ENCODE measurements at places on chromosomes 1 and 21.

DNA sequence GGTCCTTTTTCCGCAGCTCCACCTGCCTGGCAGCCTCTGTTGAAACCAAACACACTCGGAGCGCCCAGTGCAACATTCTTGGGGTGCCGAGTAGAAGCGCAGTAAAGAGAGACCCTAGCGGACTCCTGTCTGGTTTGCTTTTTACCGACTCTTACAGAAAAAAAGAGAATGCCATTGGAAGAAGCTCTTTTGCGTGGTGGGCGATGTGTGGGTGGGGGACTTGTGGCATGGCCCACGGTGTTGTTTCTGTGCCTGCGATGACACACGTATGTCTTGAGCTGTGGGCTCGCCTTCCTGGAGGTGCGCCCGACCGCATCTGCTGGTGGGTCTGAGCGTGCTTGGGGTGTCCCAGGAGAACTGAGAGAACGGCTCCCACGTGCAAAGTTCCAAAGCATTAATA lies 7.3 kb upstream of the BARHL2 start:
- DNase-seq = no peak

GRCh38 chr1:33007190-33008050 lies 29.3 kb downstream of the AK2 start:
- no peak for DNase-seq

DNA sequence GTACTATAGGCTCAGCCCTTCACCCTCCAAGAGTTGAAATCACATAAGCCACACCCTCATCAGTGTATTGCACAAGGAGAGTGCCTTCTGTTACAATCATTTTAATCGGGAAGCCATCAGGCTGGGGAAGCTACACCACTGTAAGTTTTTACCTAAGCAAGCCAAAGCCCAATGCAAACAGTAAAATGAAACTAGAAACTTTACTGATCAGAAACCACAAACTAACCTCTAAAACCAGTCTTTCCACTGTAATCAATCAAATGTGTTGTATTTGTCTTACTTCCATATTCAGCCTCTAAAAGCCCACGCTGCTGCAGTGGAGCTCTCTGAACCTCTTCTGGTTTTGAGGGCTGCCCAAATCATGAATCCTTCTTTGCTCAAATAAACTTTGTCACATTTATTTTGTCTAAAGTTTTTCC lies 26.2 kb downstream of the CAPN8 start:
- DNase-seq = peak; percentile 11

- DNase-seq = no peak
These were observed 374 bp downstream of the MAB21L3 start for GRCh38 chr1:116111524-116112021.

DNA sequence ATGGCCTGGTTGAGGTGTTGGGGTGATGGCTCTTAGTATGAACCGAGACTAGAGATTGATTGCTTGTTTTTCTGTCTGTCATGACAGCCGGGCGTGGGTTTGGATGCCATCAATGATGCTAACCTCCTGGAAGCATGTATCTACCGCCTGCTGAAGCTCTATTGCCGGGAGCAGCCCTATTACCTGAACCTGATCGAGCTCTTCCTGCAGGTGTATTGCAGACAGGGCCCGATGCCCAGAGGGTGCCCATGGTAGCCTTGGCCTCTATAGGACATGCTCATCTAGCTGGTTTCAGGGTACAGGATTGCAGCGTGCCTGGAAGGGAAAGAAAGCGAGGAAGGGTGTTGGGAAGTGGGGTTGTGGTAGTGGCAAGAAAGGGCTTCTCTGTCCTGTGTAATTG lies 2.6 kb upstream of the RUSC1 start:
- no peak for DNase-seq

GRCh38 chr1:154856049-154856448 lies 14.0 kb downstream of the KCNN3 start:
- DNase-seq = no peak

DNA sequence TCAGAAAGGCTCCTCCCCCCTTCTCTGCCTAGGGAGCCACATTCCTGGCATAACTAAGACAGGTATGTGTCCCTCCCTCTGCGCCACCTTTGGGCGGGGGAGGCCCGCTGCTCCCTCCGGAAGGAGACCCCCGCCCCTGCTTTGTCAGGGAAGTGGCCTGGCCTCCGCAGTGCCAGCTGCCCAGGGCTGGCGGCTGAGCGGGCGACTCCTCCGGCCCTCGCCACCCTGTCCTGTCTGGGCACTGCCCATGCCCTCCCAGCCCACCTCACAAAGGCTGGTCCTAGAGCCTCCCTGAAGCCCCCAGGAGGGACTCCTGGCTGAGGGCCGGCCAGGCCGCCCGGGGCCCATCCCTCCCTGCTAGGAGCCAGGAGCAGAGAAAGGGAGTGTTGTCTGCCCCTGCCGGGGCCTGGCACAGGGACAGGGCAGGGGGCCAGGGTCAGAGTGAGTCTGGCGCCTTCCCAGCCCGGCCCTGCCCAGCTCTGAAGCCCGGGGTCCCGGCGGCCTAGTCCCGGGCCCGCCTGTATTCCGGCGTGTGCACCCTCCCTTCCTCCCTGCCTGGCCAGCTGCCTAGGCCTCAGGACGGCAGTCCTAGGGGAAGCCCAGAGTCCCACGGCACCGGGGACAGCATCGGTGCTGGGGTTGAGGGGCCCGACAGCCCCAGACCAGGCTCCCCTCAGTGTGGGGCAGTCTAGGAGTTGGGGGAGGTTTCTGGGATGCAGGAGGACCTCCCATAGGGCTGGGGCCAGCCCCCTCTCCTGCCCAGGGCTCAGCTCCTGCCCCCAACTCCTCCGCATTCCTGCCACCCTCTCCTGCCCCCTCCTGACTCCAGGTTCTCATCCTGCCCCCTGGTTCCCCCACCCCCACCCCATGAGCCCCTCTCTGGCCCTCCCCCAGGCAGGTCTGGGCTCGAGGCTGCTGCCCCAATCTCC lies 5.1 kb downstream of the AGRN start:
- DNase-seq = no peak

- DNase-seq = peak; percentile 97
These were observed 11.4 kb downstream of the UBASH3A start for GRCh38 chr21:42414928-42415769.

- no peak for DNase-seq
These were observed 75.6 kb downstream of the XCL2 start for GRCh38 chr1:168468042-168468809.

GRCh38 chr1:28087614-28088167 lies 719 bp downstream of the EYA3 start:
- DNase-seq = peak; percentile 13

- DNase-seq = no peak
These were observed 99.5 kb upstream of the CSF3R start for GRCh38 chr1:36582066-36582755.

GRCh38 chr1:66402194-66402593 lies 131.8 kb upstream of the SGIP1 start:
- no peak for DNase-seq

- no peak for DNase-seq
These were observed 1.2 kb upstream of the NEGR1 start for GRCh38 chr1:72283307-72284083.

DNA sequence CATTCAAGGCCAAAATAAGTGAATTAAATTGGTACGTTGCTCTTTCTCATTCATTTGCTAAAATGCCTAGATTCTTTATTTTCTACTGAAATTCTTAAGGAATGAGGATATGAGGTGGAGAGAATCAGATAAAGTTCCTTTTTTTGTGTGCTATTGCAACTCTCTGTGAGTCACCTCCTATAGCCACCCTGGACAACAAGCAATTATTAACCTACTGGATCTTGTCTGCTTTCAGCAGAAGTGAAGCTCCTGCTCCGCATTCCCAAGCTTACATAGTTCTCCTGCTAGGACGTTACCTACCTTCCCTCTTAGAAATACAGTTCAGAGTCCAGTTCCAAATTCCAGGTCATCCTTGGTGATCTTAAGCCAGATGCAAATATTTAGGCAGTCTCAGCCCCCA lies 4.8 kb upstream of the KCNJ6 start:
- DNase-seq = no peak

GRCh38 chr1:90850181-90850897 lies 133.2 kb upstream of the BARHL2 start:
- no peak for DNase-seq

- DNase-seq = no peak
These were observed 329.0 kb upstream of the DAB1 start for GRCh38 chr1:57752843-57753242.

DNA sequence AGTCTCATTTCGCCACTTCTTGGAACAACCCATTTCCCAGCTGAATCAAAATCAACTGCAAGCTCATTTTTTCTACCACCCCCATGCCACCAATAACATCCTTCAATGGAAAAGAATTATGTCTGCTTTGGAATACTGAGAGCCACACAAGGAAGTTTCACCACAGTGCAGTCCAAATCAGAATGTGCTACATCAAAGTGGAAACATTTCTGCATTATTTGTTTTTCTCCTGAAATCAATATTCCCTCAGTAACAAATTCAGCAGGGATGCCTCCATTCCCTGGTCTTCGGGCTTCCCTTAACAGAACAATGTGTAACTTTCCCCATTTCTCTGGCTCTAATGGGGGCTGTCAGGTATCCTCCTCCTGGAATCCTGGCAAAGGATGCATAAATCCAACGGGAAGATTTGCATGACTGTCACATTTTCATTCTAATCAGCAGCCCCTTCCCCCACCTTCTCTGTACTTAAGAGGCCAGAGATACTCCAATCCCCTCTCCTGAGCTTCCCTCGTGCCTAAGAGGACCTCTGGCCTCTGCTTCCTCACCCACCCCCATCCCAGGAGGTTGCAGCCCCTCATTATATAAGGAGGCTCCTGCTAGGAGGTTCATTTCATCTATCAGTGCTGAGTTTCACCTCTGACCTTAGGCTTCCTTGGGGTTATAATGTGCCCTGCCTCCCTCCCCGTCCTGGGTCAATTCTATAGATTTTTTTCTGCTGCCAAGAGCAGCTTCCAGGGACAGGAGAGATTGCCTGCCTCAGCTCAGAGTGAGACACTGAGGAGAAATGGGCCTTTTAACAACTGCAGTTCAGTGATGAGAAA lies 201.1 kb downstream of the OMA1 start:
- DNase-seq = no peak

GRCh38 chr1:222656391-222657155 lies 38.7 kb downstream of the MIA3 start:
- DNase-seq = no peak

- DNase-seq = no peak
These were observed 170.8 kb upstream of the SAMSN1 start for GRCh38 chr21:14716761-14717396.

- DNase-seq = peak; percentile 2
These were observed 16.7 kb upstream of the COL6A2 start for GRCh38 chr21:46081022-46081861.

GRCh38 chr1:160040476-160040875 lies 8.7 kb upstream of the PIGM start:
- DNase-seq = no peak

- no peak for DNase-seq
These were observed 364 bp upstream of the BCAR3 start for GRCh38 chr1:93681989-93682412.

GRCh38 chr1:35001743-35002142 lies 16.6 kb upstream of the TMEM35B start:
- DNase-seq = no peak

- DNase-seq = no peak
These were observed 858.7 kb downstream of the USP25 start for GRCh38 chr21:16588433-16588860.

DNA sequence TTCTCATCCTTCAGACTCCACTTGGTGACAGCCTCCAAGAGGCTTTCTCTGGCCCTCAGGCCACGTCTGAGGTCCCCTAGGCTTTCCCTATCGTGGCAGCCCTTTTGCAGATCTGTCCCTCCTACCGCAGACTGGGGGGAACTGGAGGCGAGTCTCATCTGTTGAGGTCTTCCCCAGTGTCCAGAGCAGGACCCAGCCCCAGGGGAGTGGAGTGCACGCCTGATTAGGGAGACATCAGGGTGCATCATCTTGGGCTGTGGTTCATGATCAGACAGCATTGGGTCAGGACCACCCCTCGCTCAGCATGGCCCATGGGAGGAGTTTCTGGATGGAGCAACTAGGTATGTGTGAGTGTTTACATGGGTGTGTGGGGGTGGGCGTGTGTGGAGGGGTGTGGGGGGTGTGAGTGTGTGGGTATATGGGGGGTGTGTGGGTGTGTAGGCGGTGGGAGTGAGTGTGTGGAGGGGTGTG lies 8.5 kb upstream of the MATN1 start:
- no peak for DNase-seq

DNA sequence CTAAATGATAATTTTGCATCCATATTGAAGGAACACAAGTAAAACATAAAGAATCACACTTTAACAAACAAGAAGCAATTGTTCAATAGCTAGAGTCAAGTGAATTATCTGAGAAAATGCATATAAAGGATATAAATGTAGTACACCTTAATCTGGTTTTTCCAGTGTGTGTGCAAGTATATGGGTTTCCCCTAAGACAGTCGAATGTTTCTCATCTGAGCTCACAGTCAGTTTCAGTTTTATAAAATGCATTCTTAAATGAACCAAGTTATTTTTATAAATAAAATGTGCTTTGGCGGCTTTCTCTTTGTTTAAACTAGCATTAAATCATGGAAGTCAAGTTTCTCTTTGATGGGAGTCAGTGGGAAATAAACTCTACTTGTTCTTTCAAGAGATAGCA lies 125.9 kb downstream of the PTPRC start:
- no peak for DNase-seq

- DNase-seq = no peak
These were observed 19.6 kb downstream of the EIF4G3 start for GRCh38 chr1:21157054-21157453.

GRCh38 chr1:236997361-236997760 lies 6.9 kb downstream of the MT1HL1 start:
- DNase-seq = no peak

- no peak for DNase-seq
These were observed 4.7 kb downstream of the GPR3 start for GRCh38 chr1:27397110-27397509.

DNA sequence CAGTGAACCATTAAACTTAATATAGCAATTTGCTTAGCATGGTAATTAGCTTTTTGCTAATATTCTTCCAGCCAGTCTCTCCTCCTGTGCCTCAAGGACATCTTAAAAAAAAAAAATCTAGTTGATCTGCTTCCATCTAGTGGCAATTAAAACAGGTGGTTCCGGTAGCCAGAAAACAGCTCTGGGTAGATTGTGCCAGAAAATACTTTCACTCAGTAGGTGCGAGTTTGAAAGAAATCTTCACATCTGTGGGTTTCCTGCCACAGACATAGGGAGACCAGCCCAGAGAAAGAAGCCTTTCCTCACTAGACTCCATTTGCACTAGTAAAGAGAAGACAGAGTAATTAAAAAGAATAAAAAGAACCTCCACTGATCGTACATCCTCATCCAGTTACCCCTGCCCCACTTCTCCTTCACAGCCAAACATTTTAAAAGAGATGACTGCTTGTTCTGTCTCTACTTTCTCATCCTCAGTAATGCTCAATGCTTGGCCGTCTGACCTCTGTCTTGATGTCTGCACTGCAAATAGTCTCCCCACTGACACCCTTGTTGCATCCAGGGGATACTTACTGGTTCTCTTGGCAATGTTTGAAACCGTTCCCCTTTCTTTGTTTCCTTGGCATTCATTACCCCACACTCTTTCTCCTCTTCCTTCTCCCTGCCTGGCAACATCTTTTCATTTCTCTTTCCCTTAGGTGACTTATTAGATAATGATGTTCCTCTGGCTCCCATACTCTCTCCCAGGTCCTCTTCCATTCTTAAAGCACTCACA lies 16.9 kb downstream of the SELL start:
- DNase-seq = peak; percentile 37

Data from stimulated activated CD4-positive, alpha-beta T cell treated with anti-CD3 and anti-CD28 coated beads, Interleukin-4, amount 100 ng/mL, for 24 hours (primary cell).